Epithelial cell of proximal tubule (primary cell): ENCODE measurements at places on chromosomes 7 and 10. TPM values are rescaled to one million over a fixed set of nuclear protein-coding genes. Genes with fewer than 3 reads are reported as not detected.

FOXI2 gene
- not detected in 2 replicates for total RNA-seq

DNA sequence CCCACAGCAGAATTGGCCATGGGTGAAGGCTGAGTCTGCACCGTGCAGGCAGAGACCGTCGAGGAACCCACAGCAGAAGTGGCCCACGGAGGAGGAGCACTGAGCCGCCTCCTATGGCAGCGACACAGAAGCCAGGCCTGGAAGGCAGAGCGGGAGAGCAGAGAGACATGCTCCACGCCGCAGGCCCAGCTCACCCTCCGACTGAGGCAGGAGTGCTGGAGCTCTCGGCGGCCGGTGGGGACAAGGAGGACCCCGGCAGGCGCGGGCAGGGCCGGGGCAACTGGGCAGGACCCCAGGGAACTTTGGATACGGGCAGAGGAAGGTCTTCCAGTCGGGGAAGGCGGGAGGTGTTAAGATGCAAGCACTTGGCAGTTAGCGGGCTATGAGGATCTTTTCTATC is 420.4 kb downstream of the DNAJB6 start:
- DNase-seq = no peak

DNA sequence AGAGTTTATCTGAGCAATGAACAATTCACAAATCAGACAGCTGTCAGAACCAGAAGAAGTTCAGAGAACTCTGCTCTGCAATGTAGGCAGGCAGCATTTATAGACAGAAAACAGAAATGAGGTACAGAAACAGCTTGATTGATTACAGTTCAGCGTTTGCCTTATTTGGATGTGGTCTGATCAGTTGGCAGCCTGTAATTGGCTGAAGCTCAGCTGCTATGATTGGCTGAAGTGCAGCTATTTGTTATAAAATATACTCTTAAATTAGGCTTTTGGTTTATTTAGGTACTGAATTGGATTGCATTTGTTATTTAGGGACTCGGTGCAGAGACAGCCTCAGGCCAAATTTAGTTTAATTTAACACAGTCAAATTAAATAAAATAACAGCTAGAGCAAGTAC is 85.8 kb upstream of the JAZF1 start:
- DNase-seq = no peak

C10orf90 gene
- not detected in 2 replicates for total RNA-seq

- no peak for DNase-seq
These were observed 986.9 kb downstream of the NRG3 start for GRCh38 chr10:82861889-82862288.

PTPRN2 gene
- 2.5 and 2.8 TPM in 2 replicates for total RNA-seq

VWDE gene
- total RNA-seq = 0.12 and 0.29 TPM in 2 replicates

DNA sequence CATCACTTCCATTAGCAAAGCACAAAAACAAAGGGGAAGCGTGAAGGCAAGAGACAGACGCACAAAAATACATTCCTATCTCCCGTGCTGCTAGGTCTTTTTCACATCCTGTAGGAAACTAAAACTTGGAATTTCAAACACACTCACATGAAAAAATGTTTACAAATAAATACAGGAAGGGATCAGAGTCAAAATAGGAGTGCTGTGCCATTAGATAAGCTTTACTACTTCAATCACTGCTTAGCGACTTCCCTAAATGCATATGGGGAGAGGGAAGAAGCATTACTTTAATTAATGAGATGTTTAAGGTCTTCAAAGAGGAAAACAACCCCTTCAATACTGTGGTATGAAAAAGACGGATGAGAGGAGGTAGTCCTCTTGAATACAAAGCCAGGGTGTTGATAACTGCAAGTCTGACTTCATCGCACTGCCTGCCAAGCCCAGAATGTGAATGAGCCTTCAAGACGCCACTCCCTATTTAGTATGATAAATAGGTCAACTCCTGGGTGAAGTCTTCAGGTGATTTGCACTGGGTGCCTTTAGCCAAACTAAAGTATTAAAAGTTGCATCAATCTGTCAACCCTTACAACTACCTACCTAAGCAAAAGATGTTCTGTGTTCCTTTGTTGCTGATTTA is 13.9 kb downstream of the PARD3 start:
- no peak for DNase-seq

GRCh38 chr10:46544989-46545791 is 11.3 kb downstream of the GPRIN2 start:
- DNase-seq = no peak

DNA sequence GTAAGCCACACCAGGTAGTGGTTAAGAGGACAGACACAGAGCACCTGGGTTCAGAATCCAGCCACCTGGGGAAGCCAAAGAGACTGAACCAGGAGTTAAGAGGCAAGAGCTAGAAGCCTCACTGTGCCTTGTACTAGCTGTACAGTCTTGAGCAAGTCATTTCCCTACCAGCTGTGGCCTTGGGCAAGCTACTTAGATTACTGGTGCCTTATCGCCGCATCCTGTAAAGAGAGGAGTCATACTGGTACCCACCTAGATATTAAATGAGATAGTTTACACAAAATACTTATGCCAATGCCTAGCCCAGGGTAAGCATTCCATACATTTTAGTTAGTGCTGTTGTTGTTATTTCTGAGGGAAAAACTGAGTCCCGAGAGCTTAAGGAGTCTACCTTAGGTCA is 47.7 kb downstream of the HABP2 start:
- no peak for DNase-seq

AKR1D1 gene
- total RNA-seq = not detected in 2 replicates

GRCh38 chr10:126099366-126099765 is 203.0 kb downstream of the FANK1 start:
- no peak for DNase-seq

GRCh38 chr10:77600640-77601039 is 37.0 kb downstream of the KCNMA1 start:
- DNase-seq = no peak

DNA sequence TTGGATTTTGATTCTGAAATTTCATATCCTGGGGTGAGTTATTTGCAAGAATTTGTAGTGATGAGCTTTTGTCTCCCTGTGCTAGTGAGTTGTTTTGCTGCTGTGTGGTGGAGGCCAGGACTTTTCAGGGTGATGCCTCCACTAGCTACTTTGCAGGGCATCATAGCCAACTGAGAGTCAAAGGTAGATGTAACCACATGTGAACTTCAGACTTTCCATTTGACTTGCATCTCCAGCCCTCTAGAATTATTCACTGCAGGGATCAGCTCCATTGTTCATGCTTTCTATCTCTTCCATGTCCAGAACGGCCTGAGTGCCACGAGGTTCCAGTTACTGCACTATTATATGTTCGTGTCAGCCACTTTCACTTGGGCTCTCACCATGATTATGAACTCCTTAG is 534.3 kb downstream of the GRM8 start:
- DNase-seq = no peak

DNA sequence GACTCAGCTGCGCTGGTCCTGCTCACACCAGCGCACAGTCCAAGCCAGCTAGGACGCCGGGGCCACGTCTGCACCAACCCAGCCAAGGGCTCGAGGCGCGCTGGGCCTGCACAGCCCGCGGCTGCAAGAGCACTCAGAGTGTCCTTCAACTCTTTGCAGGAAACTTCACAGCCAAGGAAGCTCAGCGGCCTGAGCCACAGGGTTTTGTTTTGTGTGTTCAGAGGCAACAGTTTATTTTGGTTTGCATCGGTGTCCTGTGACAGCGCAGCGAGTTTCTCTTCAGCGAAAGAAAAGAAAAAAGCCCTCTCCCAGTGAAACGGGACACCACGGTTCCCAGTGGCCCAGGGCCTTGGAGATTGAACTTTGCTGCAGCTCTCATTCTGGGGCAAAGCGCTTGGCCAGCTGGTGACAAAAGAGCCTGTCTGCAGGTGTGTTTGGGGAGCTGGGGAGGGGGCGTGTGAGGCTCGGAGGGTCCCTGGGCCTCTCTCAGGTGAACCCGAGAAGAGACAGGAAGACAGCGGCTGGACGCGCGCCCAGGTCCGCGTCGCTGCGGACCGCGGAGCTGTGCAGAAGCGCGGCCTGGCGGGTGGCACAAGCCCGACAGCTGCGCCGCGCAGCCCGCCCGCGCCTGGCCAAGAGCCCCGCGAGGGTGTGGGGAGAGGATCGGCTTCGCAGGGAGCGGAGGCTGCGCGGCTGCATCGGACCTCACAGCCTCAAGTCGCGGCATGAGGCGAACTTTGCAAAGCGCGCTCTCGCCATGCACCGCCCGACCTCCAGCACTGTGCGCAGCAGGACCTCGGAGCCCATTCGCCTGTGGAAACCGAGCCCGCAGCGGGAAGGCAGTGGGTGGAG is 922 bp downstream of the CXCL12 start:
- DNase-seq = no peak

- DNase-seq = no peak
These were observed 14.9 kb upstream of the IFIT1B start for GRCh38 chr10:89362929-89363328.

PRF1 gene
- not detected in 2 replicates for total RNA-seq

DNA sequence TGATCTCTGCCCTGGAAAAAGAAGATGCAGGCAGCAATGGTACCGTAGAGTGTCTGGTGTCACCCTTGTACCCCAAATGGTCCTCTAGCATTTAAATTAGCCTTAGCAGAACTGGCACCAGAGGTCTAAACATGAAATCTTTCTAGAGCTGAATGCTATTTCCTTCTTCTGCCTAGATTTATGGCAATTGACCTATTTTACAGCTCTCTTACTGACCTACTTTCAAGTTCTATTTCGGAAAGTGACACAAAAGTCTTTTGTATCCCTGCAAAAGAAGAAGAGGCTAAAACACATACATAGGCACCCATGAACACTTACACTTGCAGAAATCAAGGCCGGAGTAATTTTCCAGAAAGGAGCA is 10.1 kb upstream of the ADAM12 start:
- DNase-seq = no peak

DNA sequence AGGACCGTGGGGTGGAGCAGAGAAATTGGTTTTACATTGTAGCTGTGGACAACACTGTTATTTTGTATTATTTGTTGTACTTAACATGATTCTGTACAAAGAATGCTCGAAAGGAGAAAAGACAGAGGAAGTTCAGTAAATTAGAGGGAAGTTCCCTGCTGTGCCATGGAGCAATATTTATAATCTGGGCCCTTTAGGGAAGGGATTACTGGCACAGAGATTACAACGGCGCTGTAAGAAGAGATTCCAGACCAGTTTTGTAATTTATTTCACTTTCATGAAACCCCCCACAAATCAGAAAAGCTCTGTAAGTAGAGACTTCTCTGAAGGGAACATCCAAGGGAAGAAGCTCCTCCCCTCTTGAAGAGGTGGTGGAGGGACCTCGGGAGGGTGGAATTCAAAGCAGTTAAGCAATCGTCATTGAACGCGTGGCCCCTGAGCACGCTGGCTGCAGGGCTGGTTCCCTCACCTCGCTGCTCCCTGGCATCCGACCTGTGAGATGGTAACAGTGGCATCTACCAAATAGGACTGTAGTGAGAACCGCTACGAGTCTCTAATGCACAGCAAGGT is 113.5 kb downstream of the KLF6 start:
- DNase-seq = no peak
